ENCODE measurements at places on chromosomes 11 and 22.

DNA sequence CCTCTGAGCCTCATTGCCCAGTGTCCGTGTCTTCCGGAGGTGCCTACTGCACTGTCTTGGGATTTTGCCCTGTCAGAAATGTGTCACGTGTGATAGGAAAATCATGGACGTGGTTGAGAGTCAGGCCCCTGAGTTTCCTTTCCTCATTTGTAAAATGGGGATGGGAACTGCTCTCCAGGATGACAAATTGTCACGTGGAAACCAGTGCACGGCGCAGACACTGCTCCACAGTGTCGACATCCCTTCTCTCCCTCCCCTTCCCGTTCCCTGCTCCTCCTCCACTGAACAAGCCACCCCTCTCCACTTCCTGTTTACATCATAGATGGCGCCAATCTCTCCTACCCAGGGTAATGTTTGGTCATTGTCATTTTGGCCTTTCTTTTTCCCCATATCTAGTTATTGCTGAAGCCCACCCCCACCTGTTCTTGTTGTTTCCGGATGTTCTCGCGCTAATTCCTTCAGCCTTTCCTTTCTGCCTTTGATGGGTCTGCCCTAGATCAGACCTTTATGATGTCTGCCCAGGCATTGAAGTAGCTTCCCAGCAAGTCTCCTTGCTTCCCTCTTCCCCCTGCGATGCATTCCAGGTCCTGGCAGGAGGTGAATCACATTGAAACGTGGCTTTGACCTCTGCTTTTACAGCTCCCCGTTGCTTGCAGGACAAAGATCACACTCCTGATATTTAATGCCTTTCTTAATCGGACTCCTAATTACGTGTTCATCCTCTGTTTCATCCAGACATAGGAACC is 91.8 kb downstream of the TBC1D22A start:
- no peak for DNase-seq

GRCh38 chr11:1449490-1450243 is 36.9 kb downstream of the MOB2 start:
- no peak for DNase-seq

DNA sequence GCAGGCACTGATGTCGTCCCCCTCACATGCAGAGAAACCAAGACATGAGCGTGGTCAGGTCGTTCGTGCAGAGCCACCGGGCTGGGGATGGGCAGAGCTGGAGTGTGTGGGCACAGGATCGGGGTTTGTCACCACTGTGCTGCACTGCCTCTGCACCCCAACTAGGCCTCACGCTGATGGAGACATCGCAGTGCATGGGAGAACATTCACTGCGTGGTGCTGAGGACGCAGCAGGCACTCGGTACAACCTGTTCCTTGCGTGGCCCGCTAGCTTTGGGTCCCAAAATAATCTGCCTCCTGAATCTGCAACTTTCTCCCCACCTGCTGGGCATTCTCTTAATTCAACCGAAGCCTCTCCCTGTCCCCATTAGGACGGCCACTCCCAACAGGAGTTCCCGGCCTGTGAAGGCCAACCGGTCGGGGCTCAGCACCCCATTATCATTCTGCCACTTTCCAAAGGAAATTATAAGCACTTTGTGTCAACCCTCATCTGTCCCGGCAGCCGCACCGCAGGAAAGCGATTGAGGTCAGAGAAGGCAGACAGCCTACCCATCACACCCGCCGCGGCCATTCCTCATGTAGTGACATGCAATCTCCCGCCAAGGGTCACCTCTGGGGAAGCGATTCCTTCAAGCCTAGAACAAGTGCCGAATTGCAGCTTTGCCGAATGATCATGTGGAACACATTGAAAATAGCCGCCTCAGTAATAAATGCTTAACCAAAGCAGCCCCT is 490.4 kb downstream of the MN1 start:
- no peak for DNase-seq

GRCh38 chr11:130645843-130646197 is 197.4 kb downstream of the ADAMTS15 start:
- no peak for DNase-seq

DNA sequence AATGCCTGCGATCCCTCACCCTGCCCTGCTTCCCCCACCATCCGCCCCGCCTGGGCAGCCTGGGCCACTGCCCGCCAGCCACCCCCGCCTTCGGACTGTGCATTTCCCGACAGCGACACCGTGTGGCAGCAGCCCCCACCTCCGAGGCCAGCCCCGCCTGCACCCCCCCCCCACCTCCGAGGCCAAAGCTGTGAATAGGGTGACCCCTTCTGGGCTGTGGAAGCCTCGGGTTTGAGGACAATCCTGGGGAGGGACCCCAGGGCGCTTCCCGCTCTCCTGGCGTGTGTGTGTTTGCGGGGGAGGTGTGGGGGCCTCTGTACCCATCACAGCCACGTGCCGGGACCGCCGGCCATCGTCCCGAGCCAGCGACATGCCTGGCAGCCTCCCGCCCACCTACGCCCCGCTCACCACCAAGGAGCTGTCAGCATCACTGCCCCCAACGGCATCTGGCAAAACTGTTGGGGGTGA is 33.8 kb upstream of the PPARA start:
- peak; percentile 79 for DNase-seq

DNA sequence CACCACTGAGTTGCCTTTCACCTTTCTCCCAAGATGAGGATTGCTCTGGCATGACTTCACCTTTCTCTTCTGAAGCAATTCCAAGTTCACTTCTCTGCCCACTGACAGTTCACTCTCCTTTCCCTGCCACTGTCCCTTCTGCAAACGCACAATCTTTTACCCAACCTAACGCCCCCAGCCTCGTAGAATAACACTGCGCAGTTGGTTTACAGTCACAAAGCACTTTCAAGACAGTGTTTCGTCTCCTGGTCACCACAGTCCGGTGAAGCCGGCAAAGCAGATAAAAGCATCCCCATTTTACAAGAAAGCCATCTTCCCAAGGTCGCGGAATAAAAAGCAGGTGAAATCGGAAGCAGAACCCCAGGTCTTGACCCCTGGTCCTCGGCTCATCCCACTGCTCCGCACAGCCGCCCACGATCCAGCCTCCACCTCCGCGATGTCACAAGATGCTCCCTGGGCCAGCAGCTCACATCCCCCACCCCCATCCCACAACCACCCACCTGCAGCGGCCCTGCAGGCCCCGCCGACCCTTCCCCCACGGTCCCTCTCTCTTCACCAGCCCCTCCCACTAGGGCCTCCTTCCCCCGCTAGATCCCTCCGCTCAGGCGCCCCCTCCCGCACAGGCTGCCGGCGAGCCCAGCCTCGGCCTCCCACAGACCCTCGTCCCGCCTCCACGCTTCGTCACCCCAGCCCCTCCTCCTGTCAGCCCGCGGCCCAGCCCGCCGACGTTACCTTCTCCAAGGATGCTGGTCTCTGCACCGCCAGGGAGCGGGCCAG is 585 bp downstream of the PI4KA start:
- DNase-seq = peak; percentile 95

GRCh38 chr22:46373159-46373558 is 37.6 kb downstream of the TRMU start:
- no peak for DNase-seq

GRCh38 chr22:35705141-35705540 is 12.5 kb upstream of the APOL5 start:
- DNase-seq = no peak

- DNase-seq = no peak
Observed at GRCh38 chr22:42630901-42631602, 9.3 kb downstream of the ATP5MGL start.

DNA sequence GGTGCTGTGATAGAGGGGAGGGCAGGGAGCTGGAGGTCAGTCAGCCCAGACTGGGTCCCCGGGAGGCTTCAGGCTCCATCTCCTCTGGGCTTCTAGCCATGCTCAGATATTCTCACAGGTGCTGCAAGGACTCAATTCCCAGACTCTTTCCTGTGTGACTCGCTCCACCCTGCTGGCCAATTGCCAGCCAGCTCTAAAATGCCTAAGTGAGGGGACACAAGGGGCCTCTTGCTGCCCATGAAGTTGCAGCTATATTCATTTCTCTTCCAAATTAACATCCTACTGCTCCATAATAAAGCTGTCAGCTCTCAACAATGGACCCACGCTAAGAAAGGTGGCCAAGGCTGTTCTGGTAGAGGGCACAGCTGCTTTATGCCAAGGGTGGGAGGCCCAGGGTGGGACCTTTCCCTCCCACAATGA is 101.5 kb downstream of the PLEKHA7 start:
- DNase-seq = no peak

DNA sequence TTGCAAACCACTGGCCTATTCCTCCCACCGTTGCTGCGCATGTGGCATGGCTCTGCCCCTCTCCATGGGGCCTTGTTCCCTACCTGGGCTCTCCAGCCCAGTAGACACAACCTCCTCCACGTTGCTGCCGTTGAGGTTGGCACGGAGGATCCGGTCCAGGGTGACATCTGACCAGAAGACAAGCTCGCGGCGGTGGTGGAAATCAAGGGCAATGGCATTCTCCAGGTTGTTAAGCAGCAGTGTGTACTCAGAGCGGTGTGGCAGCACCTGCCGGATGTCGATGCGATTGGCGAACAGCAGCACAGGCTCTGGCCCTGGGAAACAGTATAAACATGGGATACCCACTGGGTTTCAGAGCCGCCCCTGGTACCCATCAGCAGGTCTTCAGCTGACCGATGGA is 23.8 kb downstream of the LRP4 start:
- no peak for DNase-seq

DNA sequence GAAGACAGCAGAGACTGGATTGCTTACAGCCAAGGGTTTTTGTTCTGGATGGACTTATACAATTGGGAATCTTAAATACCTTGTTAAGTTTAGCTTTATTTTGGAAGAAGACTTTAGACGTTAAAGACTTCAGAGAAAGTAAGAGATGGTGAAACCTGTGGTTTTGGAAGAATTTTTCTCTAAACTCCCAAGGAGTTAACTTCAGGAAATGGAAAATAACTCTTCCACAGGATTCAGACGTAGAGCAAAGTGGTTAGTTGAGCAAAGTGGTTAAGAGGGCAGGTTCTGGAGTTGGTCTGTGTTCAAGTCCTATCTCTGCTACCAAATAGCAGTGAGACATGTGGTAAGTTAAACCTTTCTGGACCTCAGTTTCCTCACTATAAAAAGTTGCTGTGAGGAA is 12.8 kb downstream of the PITPNB start:
- no peak for DNase-seq

DNA sequence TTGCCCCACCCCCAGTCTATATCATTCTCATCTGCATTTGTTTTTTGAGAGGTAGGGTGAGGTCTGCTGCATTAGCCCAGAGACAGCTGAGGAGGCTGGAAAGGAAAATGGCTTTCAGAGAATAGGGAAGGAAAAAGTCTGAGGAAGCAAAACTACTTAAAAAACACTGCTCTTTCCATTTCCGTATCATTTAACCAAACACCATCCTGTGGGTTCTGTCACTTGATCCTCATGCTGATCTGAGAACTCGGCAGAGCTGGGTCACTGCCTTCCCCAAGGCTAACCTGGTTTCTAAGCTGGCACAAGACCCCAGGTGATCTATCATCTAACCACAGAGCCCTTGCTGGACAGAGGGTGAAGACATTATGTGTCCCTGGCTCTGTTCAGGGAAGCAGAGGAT is 1.2 kb downstream of the FOLR2 start:
- DNase-seq = peak; percentile 59

DNA sequence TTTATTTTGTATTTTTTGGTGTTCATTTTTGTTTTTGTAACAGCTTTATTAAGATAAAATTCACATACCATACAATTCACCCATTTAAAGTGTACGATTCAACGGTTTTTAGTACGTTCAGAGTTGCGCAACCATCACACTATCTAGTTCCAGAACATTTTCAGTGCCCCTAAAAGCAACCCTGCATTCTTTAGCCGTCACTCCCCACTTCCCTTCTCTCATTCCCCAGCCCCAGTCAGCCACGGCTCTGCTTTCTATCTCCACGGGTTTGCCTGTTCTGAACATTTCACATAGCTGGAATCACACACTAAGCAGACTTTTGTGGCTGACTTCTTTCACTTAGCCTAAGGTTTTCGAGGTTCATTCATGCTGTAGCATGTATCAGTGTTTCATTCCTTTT is 9.6 kb upstream of the KCNQ1OT1 start:
- peak; percentile 23 for DNase-seq

DNA sequence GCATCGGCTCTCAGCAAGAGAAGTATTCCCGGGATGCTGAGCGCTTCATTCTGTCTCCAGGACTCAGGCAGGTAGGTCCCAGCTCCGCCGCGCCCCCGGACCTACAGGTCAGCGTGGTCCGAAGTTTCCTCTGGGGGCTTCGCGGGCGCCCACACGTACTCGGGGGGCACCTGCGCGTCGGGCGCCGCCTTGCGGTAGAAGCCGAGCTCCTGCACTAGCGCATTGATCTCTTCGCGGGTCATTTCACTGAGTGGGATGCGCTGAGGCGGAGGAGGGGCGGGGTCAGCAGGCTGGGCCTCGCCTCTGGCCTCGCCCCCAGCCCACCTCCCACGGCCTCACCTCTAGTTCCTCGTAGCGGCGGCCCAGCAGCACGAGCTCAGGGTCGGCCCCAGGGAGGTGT is 2.5 kb downstream of the SELENOM start:
- no peak for DNase-seq

GRCh38 chr11:15897211-15897960 is 459.0 kb downstream of the SOX6 start:
- DNase-seq = no peak

- peak; percentile 17 for DNase-seq
Observed at GRCh38 chr11:44814881-44815592, 88.3 kb downstream of the TSPAN18 start.

DNA sequence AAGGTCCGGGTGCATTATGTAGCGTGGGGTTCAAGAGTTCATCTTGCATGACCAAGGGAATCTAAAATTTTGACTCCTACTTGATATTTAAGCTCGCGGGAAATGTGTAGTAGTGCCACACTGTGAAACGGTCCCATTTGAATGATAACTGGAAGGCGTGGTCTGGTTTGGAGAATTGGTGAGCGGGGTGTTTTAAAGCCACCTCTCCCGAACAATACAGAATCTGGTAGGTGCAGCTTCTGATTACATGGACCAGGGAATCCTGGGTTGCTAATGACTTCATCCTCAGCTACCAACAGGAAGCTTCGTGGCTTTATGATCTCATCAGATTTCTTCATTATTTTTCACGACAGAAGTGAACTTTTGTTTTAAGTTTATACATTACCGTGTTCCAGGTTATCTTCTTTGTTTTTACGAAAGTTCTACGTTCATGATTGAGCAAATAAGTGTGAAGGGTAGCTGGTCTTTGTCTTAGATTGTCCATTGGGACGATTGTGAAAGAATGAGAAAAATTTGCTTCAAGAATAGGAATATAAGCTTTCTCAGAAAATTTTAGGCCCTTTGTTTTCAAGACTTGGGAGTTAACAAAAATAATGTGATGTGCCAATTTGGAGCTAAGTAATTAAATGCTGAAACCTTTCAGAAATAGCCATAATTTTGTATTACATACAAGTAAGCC is 1.7 kb downstream of the QSER1 start:
- DNase-seq = peak; percentile 83

DNA sequence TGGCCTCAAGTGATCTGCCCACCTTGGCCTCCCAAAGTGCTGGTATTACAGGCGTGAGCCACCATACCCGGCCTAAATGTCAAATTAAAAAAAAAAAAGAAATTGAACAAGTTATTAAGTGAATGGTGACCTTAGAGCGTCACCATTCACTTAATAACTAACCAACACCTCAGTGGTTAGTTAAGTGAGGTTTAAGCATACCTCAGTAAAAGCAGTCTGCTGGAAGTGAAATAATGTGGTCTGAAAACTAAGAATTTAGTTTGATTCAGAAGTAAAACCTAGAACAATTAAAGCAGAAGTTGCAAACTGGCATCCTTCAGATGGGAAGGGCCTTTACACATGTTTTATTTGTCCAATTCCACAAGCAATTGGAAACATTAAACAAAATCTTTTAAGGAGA is 71.5 kb downstream of the FCHSD2 start:
- peak; percentile 26 for DNase-seq
